Cortex of kidney (tissue), 1 donor: ENCODE measurements at places on chromosomes 6 and 20.

GRCh38 chr6:165184192-165184979 lies 125.0 kb downstream of the C6orf118 start:
- DNase-seq = no peak

DNA sequence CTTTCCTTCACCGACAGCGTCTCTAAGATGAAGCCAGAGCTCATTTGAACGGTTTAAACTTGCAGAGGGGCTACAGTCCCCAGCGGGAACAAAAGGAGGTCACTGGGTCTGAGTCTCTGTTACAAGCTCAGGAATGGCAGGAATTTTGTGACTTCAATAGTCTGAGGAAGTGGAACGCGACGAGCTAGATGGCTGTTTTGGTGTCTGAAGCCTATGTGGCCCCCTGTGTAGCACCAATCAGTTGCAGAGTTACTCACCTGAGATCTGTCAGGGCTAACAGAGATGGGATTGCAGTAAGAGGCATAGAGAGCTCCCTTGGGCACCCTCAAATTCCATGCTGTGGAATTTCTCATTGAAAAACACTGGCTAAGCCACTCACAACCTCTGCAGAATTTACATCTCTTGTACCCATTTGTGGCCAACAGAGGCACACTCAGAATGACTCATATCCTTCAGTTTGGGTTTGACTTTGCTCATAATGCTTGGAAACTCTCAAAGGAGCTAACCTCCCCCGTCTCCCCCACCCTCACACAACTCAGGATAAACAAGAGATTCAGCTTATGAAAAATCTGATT lies 7.1 kb upstream of the TCP11 start:
- DNase-seq = no peak

DNA sequence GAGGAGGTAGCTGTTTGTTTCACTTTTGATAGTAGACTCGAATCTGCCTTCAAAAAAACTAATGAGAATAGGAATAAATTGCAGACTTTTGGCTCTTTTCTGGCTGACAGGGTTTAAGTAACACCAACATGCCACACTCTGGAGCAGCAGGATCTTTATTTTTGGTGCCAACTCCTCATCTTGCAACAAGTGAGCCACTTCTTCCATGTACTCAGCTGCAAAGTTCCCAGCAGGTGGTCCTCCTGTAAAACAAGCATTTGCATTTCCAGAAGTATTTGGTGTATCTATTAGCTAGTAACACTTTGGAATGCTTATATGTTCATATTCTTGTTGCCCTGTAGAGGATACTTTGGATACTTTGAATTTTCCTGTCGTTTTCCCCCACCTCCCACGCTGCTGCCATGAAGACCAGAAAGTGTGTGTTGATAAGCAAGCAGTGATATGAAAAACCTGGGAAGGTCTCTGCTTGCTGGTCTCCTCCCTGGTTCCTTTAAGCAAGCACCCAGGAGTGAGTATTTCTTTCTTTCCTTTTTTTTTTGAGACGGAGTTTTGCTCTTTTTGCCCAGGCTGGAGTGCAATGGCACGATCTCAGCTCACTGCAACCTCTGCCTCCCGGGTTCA lies 1.0 kb downstream of the ARMH2 start:
- no peak for DNase-seq

DNA sequence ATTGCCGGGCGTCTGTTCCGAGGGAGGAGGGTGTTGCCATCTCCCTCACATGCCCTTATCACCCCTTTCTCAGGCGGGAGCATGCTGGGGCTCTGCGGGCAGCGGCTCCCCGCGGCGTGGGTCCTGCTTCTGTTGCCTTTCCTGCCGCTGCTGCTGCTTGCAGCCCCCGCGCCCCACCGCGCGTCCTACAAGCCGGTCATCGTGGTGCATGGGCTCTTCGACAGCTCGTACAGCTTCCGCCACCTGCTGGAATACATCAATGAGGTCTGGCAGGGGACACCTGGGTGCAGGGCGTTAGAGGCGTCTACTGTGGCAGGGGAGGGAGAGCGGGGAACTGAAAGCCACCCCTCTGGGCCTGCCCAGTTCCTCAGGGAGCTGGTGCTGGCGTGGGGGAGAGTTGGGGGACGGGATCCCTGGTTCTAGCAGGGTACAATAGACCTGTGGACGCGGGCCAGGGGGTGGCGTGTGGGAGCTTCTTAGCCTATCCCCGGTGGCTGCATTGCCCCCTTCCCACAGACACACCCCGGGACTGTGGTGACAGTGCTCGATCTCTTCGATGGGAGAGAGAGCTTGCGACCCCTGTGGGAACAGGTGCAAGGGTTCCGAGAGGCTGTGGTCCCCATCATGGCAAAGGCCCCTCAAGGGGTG lies 697 bp downstream of the PPT2 start:
- no peak for DNase-seq

DNA sequence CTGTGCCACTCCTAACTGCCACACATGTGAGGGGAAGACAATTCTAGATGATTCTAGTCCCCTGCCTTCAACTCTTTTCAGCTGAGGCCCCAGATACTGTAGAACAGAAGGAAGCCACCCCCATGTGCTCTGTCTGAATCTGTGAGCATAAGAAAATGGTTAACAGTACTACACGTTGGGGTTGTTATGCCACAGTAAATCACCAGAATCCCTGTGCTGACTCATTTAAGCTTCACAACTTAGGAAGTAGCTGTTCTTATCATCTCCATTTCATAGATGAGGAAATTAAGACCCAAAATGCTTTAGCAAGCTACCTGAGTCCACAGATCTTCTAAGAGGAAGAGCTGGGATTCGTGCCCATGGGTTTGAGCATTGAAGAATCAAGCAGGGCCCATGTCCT lies 27.4 kb upstream of the SCRT2 start:
- no peak for DNase-seq

- DNase-seq = no peak
These were observed 8.2 kb downstream of the NT5DC1 start for GRCh38 chr6:116108836-116109235.

DNA sequence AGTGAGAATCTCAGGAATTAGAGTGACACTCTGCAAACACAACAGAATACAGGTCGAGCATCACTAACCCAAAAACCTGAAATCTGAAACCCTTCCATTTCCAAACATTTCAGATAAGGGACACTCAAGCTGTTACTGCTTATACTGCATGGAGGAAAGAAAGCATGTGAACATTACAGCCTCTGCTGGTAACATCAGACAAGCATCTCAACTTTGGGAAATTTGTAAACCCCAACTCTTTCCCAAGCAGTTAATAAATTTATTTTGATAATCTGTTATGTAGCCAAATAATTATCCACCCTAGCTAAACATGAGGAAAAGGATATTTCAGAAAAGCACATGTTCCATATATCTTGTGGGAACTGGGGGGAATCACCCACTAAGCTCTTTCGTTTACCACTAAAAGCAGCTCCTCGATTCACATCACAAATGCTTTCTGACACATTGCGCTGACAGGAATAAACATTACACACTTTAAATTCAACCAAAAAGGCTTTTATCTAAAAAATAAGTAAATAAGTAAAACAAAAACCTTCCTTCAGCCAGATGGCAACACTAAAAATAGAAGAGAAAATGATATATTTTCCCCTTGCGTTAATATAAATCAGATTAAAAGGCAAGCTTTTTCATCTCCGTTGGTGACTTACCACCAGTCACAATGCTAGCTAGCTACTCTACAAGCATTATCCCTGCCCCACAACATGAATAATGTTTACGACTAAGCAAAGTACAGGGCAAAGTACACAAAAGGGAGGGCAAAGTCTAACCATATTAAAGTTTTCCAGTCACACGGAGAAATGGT lies 120.8 kb downstream of the MAP7 start:
- no peak for DNase-seq

- no peak for DNase-seq
These were observed 4.8 kb downstream of the EPB41L2 start for GRCh38 chr6:131058236-131058635.

DNA sequence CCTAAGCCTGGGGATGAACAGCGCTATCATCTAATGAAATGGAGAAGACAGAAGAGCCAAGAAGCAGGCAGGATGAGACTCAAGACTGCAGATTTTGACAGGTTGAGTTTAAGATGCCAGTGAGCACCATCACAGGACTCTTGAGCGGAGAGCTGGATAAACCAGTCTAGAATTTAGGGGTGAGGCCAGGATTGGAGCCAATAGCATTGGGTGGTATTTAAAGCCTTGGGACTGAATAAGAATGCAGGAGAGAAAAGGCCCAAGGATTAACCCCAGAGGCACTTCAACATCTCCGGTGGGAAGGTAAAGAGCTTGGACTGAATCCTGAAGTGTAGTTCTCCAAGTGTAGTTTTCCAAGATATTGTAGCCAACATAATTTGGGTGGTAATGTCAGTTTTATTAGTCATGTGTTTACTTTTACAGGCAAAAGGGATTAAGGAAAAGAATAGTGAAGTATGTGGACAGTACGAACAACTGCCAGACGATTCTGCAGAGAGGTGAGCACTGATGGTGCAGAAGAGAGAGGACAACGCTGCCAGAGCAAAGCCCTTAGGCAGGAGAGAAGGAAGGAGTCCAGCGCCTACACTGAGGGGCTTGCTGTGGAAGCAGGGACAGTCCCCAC lies 85.2 kb downstream of the DTNBP1 start:
- no peak for DNase-seq

GRCh38 chr6:111609028-111609820 lies 3.5 kb upstream of the TRAF3IP2 start:
- no peak for DNase-seq

GRCh38 chr20:23644164-23644563 lies 6.4 kb upstream of the CST3 start:
- no peak for DNase-seq

DNA sequence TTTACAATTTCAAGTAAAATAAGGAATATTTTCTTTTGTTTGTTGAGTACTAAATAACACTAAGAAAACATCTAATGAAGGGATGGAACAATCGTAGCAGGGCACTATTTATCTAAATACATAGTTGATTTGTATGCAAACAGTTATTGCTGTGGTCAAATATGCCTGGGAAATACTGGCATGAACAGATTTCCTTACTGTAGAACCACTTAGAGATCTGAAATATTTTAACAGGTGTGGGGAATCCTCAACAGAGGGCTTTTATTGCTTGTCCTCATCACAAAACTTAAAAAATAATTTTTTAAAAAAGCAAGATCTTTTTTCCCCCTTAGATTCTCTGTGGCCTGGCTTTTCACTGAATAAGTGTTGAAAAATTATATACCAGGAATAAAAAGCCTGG lies 233.0 kb upstream of the FAM83B start:
- no peak for DNase-seq

- DNase-seq = no peak
These were observed 414.0 kb upstream of the OPRM1 start for GRCh38 chr6:153625089-153625488.

DNA sequence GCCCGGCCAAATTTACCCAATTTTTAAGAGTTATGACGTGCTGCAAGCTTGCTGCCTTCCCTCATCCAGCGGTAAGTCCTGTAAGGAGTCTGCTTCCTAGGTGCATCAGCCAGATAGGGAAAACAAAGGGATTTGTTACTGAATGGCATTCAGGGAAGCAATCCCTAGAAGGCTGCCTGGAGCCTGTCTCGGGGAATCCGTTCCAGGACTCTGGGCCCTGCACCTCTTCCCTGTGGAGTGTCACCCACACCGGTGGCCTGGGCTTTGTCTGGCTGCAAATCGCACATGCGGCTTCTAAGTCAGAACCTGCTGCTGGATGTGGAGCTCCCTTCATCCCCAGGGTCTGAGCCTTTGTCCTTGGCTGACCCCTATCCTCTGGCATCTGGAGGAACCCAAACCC lies 7.0 kb downstream of the MYT1 start:
- no peak for DNase-seq

DNA sequence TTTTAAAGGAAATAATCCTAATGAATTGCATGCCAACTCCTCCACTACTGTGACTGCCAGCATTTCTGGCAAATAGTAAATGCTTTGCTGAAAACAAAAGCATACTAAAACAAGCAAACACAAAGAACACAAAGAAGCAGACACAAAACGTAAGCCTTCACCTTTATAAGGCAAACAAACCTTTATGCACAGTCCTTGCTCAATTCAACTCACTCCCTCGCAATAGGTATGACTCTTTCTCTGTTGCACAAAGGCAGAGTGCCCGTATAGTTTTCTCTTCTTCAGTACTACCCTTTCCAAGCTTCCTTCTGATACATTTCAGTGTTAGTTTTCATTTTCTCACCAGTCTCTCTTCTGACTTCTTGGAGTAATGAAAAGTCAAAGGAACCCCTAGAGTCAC lies 63.9 kb downstream of the PDE10A start:
- no peak for DNase-seq

- DNase-seq = no peak
These were observed 254.9 kb downstream of the CDKAL1 start for GRCh38 chr6:20789162-20789561.

GRCh38 chr6:44446626-44447300 lies 59.3 kb downstream of the CDC5L start:
- no peak for DNase-seq

- DNase-seq = no peak
These were observed 42.9 kb upstream of the LRFN2 start for GRCh38 chr6:40630051-40630450.

GRCh38 chr6:26363882-26364701 lies 906 bp upstream of the BTN3A2 start:
- DNase-seq = no peak

GRCh38 chr6:122726649-122727048 lies 52.9 kb upstream of the FABP7 start:
- no peak for DNase-seq

DNA sequence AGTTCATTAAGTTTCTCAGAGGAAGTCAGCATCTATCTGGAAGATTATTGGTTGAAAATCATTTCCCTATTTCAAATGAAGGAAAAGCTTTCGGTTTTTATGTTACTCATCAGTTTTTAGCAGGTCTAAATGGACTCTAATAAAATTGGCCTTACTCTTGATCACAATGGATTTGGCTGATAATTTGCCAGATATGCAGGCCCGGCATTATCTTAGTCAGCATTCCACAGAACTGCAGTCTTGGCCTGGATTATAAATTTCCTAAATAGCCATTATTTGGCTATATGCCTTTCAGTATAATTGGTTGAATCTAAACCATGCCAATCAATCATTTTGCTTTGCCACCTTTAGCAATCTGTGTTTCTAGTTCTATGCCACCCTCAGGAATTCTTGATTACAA lies 91.7 kb upstream of the KCNQ5 start:
- no peak for DNase-seq

- DNase-seq = no peak
These were observed 15.8 kb downstream of the MPC1 start for GRCh38 chr6:166366921-166367320.

DNA sequence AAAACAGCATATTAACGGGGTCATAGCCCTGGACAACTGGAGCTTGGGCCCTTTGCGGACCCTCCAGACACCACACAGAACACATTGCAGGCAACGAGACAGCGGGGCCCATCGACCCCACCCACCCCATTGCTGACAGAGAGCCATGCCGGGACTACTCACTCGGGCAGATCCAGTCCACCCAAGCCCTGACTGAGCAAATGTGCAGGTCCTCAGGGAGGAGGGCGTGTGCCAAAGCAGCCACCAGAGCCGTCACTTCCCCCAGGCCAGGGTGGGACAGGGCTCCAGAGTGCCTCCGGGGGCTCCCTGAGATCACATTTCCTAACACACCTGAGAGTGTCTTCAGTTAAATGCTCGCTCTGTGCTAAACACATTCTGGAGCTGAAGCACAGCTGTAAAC lies 114.9 kb downstream of the CDH4 start:
- DNase-seq = no peak
